ENCODE measurements at places on chromosomes 3 and 15. TPM values are rescaled to one million over a fixed set of nuclear protein-coding genes. Genes with fewer than 3 reads are reported as not detected.
A peak's percentile ranks its signal among the peaks of the same experiment; 100 is the strongest.

Gene CILP
- total RNA-seq = 1.1 TPM

Gene SEMA7A
- total RNA-seq = 212 TPM

Gene SEMA5B
- not detected for total RNA-seq

Gene MYO5C
- not detected for total RNA-seq

Gene PROS1
- total RNA-seq = 4.8 TPM

Gene AADAC
- total RNA-seq = not detected

GRCh38 chr3:117763561-117763960 is 1054.0 kb downstream of the TUSC7 start:
- DNase-seq = no peak

GRCh38 chr15:80404057-80404760 is at the start of gene ARNT2:
Gene ARNT2, plus strand, starts transcription at chr15:80404382. Its CDS starts 134 bp downstream, at chr15:80404516.
- no peak for DNase-seq

DNA sequence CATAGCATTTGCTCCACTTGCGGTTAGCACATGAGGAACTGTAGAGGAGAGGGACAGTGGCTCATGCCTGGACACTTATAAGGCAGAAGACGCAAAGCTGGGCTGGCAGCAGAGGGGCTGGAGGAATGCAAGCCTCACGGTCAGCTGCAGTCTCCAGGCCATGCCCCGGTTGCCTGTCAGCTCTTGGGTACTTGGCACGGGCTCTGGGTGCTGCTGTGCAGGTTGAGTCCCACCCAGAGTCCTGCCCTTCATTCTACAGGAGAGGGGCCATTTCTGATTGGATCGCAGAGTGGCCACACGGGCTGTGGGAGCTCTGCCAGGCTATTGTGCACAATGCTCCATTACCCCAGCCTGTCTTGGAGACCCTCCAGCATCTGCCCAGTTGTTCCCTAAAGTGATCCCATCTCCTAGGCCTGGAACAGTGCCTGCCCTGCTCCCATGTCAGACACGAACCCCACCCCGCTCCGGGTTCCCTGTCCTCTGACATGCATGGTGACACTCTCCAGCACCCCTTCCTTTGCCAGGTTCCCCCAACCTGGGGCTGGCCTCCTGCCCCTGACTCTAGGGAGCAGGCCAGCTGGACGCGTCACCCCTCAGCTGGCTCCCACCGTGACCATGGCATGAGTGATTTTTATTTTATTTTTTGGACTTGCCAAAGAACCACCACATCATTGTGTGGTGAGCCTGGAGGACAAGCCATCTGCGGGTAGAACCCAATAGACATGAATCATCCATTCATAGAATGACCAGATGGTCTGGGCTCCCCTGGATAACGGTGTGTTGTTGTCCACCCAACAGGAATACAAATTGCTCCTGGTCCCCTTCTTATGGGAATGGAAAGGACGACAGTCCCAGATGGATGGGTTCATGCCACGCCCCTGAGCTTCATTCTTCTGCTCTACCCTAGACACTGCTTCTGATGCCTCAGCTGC is 51.0 kb upstream of the KLF13 start:
- no peak for DNase-seq

GRCh38 chr3:41141433-41142167 is 57.7 kb upstream of the CTNNB1 start:
- no peak for DNase-seq

DNA sequence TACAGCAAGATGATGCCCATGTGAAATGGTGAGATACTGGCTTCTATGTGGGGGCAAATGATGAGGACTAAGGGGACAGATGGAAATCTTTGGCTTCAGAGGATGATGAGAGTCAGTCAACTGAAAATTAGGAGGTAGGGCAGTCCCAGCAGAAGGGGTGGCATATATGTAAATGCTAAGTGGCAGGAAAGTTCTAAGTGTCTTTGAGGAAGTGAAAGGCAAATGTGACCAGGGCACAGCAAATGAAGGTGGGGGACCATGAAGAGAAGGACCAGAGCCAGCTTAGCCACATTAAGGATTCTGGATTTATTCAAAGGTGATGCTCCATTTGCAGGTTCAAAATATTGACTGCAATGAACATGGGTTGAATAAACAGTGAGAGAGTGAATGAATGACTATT is 29.2 kb upstream of the LIMD1 start:
- no peak for DNase-seq

DNA sequence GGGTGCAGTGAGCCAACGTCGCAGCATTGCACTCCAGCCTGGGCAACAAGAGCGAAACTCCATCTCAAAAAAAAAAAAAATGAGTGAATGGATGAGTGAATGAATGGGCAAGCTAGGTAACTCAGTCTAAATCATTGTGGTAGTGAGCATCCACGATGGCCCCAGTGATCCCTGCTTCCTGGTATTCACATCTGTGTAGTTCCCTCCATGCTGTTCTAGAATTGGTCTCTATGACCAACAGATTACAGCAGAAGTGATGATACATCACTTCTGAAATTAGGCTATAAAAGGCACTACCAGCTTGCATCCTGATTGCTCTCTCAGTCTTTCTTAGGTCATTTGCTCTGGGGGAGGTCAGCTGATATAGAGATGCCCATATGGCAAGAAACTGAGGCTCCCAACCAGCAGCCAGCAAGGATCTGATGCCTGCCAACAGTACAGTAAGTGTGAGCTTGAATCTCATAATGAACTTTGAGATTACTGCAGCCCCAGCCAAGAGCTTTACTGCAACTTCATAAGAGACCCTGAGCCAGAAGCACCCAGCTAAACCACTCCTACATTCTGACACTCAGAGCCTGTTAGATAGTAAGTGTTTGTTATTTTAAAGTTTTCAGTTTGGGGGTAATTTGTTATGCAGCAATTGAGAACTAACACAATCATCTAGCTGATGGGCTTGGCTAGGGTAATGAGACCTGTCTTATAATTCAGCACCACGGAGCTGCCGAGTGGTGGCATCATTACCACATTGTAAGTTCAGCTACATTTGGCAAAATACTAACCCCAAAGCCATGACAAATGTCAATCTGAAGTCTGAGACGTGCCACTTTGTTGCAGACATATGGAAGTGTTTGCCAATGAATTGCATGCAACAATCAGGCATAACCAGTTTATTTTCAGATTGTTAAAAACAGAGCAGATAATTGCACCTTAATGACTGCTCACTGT is 53.0 kb downstream of the KLHL6 start:
- DNase-seq = peak; percentile 30

- no peak for DNase-seq
Observed at GRCh38 chr15:82105451-82106215, 59.8 kb upstream of the MEX3B start.

DNA sequence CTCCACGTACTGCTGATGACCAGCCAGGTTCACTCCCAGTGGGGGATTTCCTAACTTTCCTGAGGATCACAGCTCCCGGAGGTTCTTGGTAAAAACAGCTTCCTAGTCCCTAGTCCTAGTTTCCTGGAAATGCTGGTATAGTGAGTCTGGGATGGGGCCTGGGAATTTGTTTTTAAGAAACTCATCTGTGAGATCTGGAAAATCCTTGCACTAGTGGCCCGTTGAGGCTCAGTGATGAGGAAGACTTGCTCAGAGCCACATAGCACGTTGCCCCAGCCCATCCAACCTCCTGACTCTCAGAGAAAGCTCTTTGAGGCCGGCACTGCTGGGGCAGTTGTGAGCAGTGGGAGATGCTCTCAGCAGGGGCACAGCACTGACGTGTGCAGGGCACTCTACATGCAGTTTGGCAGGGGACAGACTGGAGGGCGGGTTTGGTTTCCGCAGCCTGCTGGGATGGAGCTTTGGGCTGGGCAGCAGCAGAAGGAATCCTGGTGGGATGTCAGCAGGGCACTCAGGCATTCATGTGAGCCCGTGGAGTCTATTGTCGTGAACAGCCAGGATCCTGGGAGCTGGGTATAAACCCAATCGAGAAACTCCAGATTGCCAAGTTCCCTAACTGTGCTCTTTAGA is 31.6 kb downstream of the SAXO2 start:
- no peak for DNase-seq

GRCh38 chr3:146093896-146094295 is 67.1 kb downstream of the PLOD2 start:
- no peak for DNase-seq

- no peak for DNase-seq
Observed at GRCh38 chr3:97970956-97971620, 1.1 kb downstream of the RIOX2 start.

DNA sequence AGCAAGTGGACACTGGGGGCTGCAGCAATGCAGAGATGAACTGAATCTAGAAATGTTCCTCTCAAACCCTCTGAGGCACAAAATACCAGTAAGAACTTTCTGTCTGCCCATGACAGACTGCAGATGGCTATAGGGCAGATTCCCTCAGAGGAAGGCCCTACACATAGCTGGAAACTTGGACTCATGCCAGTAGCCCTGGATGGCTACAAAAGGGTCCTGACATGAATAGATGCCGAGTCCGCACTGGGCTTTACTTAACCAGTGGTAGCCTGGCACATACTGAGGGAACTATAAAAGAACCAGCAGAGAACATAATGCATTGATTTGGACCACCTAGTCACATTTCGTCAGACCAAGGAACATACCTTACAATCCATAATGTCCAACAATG is 66.7 kb downstream of the C3orf80 start:
- no peak for DNase-seq

DNA sequence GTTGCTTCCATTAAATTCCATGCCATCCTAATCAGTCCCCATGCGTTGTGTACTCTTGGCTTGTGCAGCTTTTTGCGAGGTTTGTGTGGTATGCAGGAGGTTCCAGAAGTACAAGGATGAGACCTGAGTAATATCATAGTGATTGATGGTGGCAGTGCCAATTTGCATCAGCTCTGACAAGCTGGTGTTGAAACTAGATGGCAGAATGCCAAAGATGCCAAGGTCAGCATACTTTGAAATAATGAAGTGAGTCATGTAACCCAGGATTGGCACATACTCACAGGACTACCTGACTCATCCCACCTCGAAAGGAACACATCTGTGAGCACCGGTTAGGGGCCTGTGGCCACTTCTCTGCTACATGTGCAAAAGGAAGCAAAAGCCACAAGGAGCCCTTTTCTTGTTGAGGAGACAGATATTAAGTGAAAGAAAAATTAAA is 14.3 kb downstream of the KAT2B start:
- peak; percentile 99 for DNase-seq

GRCh38 chr15:69225355-69226022 is 65.1 kb downstream of the GLCE start:
- peak; percentile 29 for DNase-seq

DNA sequence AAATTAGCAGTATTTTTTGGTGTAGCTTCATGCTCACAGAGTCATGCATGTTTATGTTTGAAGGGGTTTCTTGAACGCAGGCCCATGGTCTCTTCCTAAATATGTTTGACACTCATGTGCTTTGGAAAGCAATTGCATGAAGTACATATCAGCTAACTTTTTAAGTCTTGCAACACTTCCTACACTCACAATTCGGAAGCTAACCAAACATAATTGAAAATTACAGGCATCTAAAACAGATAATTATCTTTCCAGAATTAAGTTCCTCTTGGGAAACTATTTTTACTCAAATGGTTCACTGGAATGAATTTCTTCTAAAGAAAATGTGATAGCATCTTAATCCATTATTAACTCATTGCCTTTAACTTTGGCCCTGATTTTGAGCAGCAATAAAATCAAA is 438.9 kb downstream of the RAP2B start:
- DNase-seq = no peak

- no peak for DNase-seq
Observed at GRCh38 chr3:113054552-113054951, 63.8 kb downstream of the GTPBP8 start.

DNA sequence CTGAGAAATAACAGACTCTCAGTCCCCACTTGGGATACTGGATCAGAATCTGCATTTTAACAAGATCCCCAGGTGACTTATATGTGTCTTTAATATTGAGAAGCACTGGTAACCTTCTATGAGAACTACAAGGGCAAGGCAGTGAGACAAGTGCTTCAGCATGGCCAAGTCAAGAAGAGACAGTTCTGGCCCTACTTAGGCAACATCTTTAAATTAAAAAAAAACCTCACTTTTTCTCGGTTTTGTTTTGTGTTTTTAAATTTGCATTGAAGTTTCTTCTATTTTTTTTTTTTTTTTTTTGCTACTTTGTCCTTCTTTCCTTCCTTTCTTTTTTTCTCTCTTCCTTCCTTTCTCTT is 42.5 kb upstream of the SPTSSB start:
- no peak for DNase-seq

DNA sequence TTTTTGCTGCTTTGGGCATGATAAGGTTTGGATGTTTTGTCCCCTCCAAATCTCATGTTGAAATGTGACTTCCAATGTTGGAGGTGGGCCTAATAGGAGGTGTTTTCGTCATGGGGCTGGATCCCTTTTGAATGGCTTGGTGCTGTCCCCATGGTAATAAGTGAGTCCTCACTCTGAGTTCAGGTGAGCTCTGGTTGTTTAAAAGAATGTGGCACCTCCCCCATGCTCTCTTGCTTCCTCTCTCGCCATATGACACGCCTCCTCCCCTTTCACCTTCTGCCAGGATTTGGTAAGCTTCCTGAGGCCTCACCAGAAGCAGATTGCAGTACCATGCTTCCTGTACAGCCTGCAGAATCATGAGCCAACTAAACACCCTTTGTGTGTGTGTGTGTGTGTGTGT is 255.5 kb downstream of the EPHB1 start:
- DNase-seq = no peak

DNA sequence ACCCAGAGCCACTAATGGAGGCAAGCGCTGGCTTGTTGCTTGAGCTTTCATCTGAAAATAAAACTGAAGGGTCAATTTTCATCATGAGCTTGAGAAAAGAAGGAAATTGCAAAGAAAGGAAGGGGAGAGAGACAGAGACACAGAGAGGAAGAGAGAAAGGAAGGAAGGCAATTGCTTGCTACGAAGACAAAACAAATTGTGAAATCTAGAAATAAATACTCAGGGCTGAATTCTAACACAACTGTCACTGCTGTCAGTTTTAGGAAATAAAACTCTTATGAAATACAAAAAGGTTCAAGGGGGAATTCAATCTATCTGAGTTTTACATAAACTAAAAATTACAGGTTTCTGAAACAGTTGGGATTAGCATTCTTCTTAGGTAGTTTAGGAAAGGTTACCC is 36.7 kb downstream of the FOXP1 start:
- no peak for DNase-seq

DNA sequence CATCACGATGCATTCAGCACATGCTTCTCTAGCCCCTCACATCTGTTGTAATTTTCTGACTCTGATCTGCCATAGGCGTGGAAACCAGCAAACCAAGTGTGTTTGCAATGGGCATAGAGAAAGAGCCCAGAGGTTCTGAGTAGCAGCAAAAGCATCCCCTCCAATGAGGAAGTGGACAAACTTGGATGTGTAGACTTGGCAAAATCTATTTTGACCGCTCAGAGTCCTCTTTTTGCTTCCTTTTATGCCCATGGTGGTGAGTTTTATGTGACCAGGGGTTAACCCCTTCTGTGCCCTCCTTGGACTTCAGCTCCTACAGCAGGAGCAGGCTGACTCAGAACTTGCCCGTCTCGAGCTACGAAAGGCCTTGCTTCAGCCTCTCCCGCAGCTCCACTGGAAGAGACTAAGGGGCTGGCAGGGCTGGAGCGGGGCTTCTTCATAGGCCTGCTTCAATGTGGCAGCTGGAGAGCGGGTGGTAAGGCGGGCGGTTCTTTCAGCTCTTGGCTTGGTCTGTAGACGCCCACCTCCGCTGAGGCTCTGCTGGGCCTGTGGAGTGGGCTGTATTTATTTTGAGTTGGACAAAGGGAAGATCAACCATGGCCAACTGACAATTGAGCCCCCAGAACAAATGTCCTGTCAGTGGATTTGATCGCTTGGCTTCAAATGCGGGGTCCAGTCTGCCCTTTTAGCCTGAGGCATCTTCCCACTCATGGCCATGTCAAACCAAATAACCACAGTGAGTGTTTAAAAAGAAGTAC is 6.5 kb upstream of the ETV5 start:
- no peak for DNase-seq

- DNase-seq = no peak
Observed at GRCh38 chr15:92460023-92460422, 66.3 kb downstream of the ST8SIA2 start.

Data from HT1080 (cell line).